ENCODE measurements at places on chromosomes 2 and 18.

GRCh38 chr2:1134629-1135028 is 184.0 kb downstream of the SNTG2 start:
- no peak for DNase-seq

DNA sequence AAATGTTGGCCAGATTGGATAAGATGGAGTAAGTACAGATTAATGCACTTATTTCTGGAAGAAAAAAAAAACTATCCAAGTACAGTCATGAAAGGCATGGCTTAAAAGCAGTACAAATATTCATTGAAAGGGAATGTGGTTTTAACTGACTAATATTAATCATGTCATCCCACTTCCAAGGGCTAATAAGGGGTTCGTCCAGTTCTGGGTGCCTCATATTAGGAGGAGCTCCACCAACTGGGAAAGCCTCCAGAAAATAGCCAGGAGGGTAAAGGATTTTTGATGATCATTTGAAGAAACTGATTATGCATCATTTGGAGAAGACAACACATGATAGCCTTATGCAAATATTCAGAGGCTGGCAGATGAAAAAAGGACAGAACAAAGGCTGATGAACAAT is 115.2 kb upstream of the ARL5A start:
- DNase-seq, result no peak

DNA sequence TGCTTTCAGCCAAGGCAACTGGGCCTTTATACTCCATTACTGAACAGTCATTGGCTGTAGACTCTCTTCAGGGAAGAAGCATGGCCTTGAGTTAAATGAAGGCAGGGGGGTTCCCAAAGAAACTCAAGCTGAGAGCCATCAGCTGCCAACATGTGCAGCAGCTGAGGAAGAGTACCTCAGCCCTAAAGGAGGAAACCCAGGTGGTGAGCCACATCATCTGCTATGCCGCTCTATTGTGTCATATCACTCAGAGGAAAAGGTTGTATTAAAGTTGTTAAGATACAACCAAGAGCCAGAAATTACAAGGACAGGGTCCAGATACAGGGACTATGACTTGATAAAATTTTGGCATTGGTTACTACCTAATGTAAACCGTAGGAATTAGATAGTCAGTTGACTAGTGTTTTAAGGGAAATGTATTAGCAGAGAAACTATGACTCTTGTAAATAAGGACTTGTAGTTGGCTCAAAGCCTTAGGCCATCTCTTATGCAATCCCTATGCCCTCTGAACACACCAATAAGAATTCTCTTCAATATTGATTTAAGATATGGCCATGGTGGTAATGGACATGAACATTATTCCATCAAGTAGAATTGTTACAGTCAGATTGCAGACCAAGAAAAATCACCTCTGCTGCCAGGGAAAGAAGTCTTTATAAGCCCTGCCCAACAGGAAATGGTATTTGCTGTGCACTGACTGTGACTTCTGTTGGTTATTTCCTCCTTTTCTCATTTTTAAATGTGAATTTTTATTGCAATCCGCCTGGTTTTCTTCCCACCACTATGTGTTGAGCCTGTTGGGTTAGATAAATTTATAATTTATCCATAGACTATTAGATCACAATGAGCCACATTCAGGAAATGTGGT is 9.2 kb upstream of the LRPPRC start:
- DNase-seq, result no peak

DNA sequence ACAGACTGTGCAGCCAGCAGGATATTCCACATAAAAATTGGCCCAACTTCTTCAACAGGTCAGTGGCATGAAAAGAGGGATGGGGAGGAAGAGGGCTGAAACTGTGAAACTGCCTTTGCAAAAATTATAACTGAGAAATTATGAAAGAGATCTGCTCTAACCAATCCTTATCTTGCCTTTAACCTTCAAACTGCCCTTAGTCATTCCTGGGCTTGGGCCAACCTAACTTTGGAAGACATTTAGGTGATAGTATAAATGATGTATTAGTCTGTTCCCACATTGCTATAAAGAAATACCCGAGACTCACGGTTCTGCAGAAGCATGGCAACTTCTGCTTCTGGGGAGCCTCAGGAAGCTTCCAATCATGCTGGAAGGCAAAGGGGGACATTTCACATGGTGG is 74.5 kb downstream of the RPL31 start:
- DNase-seq, result no peak

DNA sequence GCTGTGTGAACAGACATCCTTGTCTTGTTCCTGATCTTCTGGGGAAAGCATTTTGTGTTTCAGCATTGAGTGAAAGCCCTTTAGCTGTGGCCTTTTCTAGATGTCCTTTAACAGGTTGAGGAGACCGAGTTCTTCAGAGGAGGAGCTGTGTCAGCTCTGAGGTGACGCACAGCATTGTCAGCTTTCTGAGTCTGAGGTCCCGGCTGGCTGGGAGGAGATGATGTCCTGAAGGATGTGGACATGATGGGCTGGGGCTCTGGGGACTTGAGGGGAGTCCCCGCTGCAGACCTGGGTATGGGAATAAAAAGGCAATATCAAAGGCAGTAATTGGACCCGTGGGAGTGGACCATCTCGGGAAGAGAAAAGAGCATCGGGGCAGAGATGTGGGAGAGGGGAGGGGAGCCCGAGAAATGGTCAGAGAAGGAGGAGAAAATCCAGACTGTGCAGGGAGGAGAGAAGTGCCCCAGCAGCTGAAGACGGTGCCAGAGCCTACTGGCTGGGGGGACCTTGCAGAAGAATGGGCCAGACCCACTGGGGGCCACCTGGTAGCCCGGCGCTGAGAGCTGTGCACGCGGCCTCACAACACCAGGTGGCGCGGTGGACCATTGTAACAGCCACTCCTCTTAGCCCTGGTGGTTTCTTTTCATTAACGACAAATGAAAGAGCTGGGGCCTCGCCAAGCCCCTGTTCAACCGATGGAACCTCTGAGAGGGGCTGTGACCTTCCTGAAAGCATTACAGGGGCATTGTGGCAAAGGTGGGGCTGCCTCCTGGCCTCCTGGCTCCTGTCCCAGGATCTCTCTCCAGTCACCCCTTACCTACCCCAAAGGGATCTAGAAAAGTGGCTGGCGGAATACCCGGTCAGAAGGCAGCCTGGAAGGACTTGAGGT is 61.6 kb downstream of the ST3GAL5 start:
- DNase-seq, result no peak

- DNase-seq, result no peak
Measured at GRCh38 chr2:206423147-206423546, 20.2 kb upstream of the ADAM23 start.

DNA sequence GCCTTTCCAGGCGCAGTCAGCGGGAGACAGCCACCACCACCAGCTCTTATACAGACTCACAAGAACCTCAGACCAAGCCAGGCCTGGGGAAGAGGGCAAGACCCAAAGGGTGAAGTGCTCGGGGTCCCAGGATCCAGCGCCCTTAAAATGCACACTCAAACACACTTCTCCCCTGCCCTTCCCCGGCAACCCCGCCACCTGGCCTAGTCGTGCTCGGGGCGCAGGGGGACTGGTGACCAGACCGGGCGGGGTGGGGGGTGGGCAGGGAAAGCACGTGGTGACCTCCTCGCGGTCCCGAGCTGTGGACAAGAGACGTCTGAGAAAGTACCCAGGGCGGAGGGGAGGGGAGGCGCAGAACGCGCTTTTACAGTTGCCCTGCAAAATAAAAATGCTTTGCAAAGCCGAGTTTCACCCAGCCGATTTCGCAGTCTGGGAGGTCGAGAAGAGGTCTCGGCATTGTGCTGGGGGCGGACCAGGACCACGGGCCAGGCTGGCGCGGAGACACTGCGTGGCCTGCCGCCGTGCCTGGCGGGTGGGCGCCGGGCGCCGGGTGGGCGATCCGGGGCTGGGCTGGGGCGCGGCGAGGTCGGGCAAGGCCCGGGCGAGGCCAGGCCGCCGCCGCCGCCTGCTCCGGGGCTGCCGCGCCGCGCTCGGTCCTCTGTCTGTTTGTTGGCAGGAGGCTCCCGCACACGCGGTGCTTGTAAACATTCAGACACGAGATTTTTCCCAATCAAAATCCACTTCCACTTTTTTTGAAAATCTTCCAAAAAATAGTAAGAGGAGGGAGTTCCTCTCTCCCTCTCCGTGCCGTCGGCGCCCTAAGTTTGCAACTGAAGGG is 2.0 kb downstream of the BCL11A start:
- no peak for DNase-seq

DNA sequence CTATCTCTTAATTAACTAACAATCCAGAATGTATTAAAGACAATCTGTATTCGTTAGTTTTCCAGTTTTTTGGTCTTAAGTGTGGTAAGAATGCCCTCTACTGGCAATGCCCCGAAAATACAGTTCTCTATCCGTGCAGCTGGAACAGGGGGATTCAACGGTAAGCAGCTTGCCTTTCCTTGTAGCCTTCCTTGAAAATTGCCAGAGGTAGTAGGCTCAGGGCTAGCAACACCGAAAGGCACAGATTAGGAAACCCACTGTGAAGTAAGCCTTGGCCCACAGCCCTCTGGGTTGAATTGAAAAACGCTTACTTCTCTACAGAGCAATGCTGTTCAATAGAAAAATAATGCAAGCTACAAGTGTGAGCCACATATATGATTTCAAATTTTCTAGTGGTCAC is 17.1 kb upstream of the VPS4B start:
- DNase-seq, result no peak

- DNase-seq, result no peak
Measured at GRCh38 chr2:70985283-70985688, 6.9 kb downstream of the ANKRD53 start.

- DNase-seq, result no peak
Measured at GRCh38 chr2:85978883-85979780, 90.3 kb upstream of the ST3GAL5 start.

DNA sequence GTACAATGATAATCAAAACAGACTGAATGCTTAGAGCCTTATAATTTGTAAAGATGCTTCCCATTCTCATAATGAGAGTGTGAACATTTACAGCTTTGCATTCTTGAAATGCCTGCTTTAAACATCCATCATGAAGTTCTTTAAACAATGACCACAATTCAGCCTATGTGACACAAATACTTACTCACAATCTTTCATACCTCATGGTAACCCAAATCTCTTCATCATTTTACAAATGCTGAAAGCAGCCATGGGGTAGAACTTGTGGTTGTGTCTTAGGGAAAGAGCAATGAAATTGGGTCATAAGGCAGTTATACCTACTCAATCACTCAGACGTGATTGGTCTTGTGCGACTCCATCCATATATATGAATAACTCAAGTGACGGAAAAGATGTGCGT is 140.7 kb downstream of the RND3 start:
- no peak for DNase-seq

DNA sequence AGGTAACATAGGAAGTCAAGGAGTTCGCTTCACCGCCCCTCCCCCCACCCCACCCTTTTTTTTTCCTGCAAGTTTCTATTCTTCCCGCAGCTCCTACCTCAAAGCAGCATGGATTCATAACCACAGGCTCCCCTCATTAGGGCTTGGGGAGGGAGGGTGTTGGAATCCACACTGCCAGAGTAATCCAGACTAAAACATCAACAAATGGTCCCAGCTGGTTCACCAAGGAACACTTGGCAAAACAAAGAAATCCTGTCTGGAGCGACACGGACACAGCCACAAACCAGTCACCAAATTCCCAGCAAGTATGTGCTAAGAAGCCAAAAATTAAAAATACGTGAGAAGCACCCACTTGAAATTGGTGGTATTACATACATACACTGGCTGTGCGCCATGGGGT is 106.9 kb upstream of the PPP1CB start:
- no peak for DNase-seq

- no peak for DNase-seq
Measured at GRCh38 chr2:189137519-189137918, 42.0 kb downstream of the COL5A2 start.

DNA sequence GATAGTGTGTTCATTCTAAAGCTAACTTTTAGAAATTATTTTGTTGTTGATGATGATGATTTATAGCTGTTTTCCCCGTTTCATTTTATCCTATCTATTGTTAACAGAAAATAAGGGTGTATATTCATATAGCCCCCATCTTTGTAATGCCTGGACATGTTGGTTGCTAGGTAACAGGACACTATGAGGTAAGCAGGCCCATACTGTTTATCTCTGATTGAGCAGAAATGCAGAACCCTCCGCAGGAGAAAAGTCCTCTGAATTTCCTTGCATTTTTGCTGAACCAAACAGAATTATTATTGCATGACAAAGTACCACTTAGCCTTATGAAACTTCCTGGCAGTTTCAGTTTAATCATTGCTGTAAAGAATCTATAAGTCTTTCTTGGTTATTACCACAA is 339.4 kb downstream of the DCC start:
- DNase-seq, result no peak

DNA sequence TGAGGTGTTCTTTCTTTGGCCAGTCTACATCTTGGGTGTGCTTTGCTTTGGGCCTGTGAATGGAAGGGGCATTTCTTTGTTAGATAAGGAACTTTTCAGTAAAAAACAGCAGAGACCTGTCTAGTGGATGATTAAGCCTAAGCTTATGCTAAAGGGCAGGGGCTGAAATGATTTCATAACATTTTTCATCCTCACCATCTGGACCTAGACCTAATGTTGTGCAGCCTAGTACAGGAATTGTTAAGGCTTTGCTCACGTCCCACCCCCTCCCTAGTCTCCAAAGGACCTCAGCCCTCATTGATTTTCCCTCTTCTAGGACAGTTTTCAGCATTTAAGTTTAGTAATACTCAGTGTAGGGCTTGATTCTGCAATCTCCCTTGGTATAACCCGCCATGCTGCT is 111.8 kb downstream of the PRKCE start:
- DNase-seq, result no peak

DNA sequence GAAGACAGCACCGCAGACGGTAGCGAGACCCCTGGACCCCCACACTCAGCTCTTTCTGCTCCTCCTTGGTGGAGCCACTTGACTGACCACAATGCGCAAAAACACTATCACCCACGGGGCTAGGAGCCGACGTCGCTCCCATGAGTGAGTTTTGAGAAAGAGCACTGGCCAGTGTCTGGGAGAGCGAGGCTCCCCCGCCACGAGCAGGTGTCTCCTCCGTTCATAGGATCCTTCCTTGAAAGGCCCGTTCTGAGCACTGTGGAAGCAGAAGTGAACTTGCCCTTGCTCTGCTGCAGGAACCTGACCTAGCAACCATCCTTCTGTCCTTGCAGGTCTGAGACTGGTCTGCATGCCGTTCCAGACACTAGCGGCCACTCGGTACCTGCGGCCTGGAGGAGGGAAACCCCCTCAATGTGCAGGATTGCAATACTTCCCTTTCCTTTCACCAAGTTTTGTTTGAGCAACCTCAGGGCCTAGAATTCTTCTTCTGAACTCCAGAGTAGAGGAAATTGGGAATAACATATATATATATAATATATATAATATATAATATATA is 12.9 kb upstream of the ZNF516 start:
- DNase-seq, result no peak

- DNase-seq, result no peak
Measured at GRCh38 chr2:190911813-190912212, 31.2 kb downstream of the GLS start.
